ENCODE measurements at places on chromosomes 1 and 21.

GRCh38 chr1:231369282-231369681, 31.2 kb downstream of the SPRTN start:
- DNase-seq: no peak
- peaks cover 74% of the 10 kb centered on the region for H3K36me3 ChIP-seq
- H3K27ac ChIP-seq: no peak overlapping the region
- no peaks in the 10 kb centered on the region for H3K27me3 ChIP-seq
- no peak overlapping the region for H3K4me3 ChIP-seq

- DNase-seq: no peak
- peaks cover 100% of the 10 kb centered on the region for H3K36me3 ChIP-seq
- H3K4me3 ChIP-seq: no peak overlapping the region
- no peaks in the 10 kb centered on the region for H3K27me3 ChIP-seq
- peaks cover 21% of the 10 kb centered on the region for H3K4me1 ChIP-seq
Observed at GRCh38 chr1:19375631-19376400, 63.7 kb downstream of the SLC66A1 start.

GRCh38 chr1:37893673-37894072, 34.3 kb upstream of the MTF1 start:
- H3K4me1 ChIP-seq: no peaks in the 10 kb centered on the region
- H3K27me3 ChIP-seq: no peaks in the 10 kb centered on the region
- H3K4me3 ChIP-seq: no peak overlapping the region
- H3K36me3 ChIP-seq: peaks cover 35% of the 10 kb centered on the region
- DNase-seq: no peak

GRCh38 chr21:16476056-16476825, 746.5 kb downstream of the USP25 start:
- H3K36me3 ChIP-seq: no peaks in the 10 kb centered on the region
- H3K4me1 ChIP-seq: no peaks in the 10 kb centered on the region
- H3K4me3 ChIP-seq: no peak overlapping the region
- H3K27ac ChIP-seq: peak overlapping the region; percentile 25

DNA sequence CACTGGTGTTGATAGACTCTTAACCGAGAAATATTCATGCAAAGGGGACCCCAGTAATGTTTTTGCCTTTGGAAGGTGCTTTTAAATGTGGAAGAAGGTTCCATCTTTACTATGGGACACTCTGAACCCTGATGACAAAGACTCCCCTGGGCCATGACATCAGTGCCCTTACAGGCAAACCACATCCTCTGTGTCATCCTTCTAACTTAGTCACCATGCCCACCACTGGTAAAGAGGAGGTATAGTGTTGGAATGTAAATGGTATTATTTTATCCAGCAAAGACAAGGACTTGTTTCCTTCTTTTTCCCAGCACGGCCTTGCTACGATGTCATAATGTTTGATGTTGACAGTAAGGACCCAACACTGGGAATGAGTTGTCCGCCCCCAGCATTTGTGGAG, 12.6 kb downstream of the METTL13 start:
- no peaks in the 10 kb centered on the region for H3K4me1 ChIP-seq
- no peak overlapping the region for H3K27ac ChIP-seq
- peaks cover 97% of the 10 kb centered on the region for H3K36me3 ChIP-seq
- DNase-seq: no peak

GRCh38 chr1:21437341-21437640, 2.6 kb upstream of the NBPF3 start:
- peaks cover 10% of the 10 kb centered on the region for H3K4me1 ChIP-seq
- no peaks in the 10 kb centered on the region for H3K27me3 ChIP-seq

DNA sequence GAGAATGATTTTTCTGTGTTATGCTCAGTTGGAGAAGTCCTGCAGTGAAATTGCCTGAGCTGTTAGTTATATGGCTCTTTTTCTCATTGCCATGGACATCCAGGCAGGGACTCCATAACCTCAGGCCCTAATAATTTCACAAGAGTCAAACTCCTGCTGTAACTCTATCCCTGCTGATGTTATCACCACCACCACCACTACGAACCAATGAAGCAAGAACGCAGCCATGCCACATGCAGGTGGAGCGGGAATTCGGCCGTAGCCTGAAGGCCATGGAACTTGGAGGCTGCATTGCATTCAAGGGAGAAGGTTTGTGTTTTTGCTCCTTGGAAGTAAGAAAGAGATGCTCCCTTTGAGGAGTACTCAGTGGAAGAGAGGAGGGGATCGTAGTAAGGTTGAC, 16.8 kb upstream of the DLGAP3 start:
- H3K4me3 ChIP-seq: no peak overlapping the region
- DNase-seq: no peak
- H3K27me3 ChIP-seq: no peaks in the 10 kb centered on the region
- no peaks in the 10 kb centered on the region for H3K4me1 ChIP-seq

- no peak overlapping the region for H3K4me3 ChIP-seq
- peak overlapping the region; percentile 98 for H3K27ac ChIP-seq
- H3K36me3 ChIP-seq: peaks cover 15% of the 10 kb centered on the region
Observed at GRCh38 chr1:201463071-201463552, 5.9 kb downstream of the PHLDA3 start.

GRCh38 chr21:15355066-15355465, 290.3 kb upstream of the NRIP1 start:
- no peak for DNase-seq
- no peaks in the 10 kb centered on the region for H3K27me3 ChIP-seq
- H3K27ac ChIP-seq: no peak overlapping the region
- no peak overlapping the region for H3K4me3 ChIP-seq
- no peaks in the 10 kb centered on the region for H3K36me3 ChIP-seq

DNA sequence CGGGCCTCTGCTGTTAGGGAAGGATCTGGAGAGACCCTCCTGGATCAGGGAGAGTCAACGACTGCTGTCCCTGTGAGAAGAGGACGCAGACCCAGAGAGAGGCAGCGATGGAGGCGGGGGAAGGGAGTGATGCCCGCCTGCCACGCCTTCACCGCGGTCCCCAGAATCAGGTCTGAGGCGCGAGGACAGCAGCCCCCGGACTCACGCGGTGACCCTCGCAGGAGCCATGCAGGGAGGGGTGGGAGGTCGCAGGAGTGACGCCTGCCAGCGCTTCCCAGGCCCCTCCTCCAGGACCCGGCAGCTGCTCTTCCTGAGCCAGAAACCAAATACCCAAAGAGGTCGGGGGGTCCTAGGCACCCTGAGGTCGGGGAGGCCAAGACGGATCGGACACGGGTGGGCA, 6.2 kb upstream of the TNFRSF4 start:
- peaks cover 5% of the 10 kb centered on the region for H3K4me1 ChIP-seq
- H3K36me3 ChIP-seq: peaks cover 36% of the 10 kb centered on the region
- no peak overlapping the region for H3K4me3 ChIP-seq
- no peaks in the 10 kb centered on the region for H3K27me3 ChIP-seq

DNA sequence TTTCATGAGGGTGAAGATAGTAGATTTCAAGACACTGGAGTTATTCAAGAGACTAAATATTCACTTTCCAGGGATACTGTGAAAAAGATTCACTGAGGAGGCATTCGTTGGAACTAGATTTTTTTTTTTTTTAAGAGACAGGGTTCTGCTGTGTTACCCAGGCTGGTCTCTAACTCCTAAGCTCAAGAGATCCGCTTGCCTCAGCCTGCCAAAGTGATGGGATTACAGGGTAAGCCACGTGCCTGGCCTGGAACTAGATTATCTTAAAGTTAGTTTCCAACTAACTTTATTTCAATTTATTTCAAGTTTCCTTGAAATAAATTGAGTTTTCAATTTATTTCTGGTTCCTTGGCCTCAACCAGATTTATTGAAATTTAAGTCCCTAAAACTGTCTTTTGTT, 24.3 kb upstream of the MCL1 start:
- peaks cover 16% of the 10 kb centered on the region for H3K4me1 ChIP-seq
- H3K36me3 ChIP-seq: peaks cover 30% of the 10 kb centered on the region
- H3K4me3 ChIP-seq: no peak overlapping the region
- no peak for DNase-seq
- H3K27me3 ChIP-seq: no peaks in the 10 kb centered on the region

- no peaks in the 10 kb centered on the region for H3K36me3 ChIP-seq
- no peaks in the 10 kb centered on the region for H3K27me3 ChIP-seq
- no peak for DNase-seq
Observed at GRCh38 chr1:115469703-115470476, 131.8 kb upstream of the NGF start.

DNA sequence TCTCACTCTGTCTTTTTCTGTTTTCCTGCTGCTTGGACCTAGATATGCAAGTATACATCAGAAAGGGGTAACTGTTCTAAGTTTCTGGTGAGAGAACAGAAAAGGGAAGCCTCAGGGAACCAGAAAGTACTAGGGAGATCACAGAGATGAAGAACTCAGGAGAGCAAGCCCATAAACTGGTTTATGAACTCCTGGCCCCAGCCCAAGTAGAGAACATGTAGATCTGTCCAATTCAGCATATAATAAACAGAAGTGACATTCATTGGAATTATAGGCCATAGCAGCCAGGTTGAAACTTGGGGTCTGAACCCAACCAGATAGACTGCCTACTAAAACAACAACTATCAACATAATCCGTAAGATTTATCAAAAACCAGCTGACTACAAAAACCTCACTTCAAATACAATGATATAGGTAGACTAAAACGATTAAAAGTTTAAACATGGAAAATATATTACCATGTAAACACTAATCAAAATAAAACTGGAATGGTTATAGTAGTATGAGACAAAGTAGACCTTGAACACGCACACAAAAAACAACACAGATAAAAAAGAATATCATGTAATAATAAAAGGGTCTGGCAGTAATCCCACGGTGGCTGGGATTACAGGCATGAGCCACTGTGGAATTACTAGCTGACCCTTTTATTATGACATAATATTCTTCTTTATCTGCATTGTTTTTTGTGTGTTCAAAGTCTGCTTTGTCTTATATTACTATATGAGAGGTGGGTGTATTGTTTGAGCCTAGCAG, 65.0 kb downstream of the ZSWIM5 start:
- H3K36me3 ChIP-seq: no peaks in the 10 kb centered on the region
- no peak overlapping the region for H3K27ac ChIP-seq
- DNase-seq: no peak
- H3K27me3 ChIP-seq: no peaks in the 10 kb centered on the region
- no peak overlapping the region for H3K4me3 ChIP-seq

- no peaks in the 10 kb centered on the region for H3K27me3 ChIP-seq
- H3K27ac ChIP-seq: no peak overlapping the region
- DNase-seq: no peak
- no peak overlapping the region for H3K4me3 ChIP-seq
- H3K36me3 ChIP-seq: no peaks in the 10 kb centered on the region
Observed at GRCh38 chr1:115123116-115123515, 33.8 kb upstream of the TSPAN2 start.

- H3K27ac ChIP-seq: no peak overlapping the region
- no peaks in the 10 kb centered on the region for H3K36me3 ChIP-seq
- H3K4me1 ChIP-seq: peaks cover 17% of the 10 kb centered on the region
- no peaks in the 10 kb centered on the region for H3K27me3 ChIP-seq
- no peak for DNase-seq
- H3K4me3 ChIP-seq: no peak overlapping the region
Observed at GRCh38 chr1:151681923-151682322, 34.7 kb downstream of the CELF3 start.

GRCh38 chr1:93667642-93668041, 14.0 kb downstream of the BCAR3 start:
- H3K4me1 ChIP-seq: peaks cover 18% of the 10 kb centered on the region
- H3K36me3 ChIP-seq: no peaks in the 10 kb centered on the region
- no peaks in the 10 kb centered on the region for H3K27me3 ChIP-seq
- DNase-seq: no peak
- H3K4me3 ChIP-seq: no peak overlapping the region

GRCh38 chr1:20375563-20375962, 84.9 kb downstream of the VWA5B1 start:
- no peak overlapping the region for H3K27ac ChIP-seq
- no peaks in the 10 kb centered on the region for H3K36me3 ChIP-seq
- DNase-seq: no peak
- peaks cover 4% of the 10 kb centered on the region for H3K4me1 ChIP-seq
- H3K4me3 ChIP-seq: no peak overlapping the region

DNA sequence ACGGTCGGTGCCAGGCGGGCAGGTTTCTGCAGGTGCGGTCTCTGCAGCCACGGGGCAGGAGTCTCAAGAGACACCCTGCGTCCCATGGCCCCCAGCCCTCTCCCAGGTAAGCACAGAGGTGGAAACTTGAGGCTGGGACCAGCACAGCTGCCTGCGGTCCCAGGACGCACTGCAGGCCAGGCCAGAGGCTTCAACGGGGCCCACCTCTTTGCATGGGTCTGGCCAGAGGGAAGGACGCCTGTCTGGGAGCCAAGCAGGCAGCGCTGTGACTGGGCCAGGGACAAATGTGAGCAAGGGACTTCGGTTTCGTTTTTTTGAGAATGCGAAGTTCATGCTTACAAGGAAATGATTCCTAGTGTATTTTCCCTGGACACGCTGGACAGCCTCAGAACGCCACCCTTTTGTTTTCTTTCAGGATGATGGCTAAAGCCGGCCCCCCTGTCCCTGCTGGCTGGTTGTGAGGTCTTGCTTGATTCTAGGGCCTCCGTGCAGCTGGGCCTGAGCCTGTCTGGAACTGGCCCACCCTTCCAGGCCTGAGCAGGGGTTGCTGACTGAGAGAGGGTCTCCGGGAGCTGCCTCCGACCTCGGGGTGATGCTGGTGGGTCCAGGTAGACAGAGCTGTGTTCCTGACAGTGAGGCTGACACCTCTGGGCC, 38.3 kb downstream of the MORN1 start:
- H3K27me3 ChIP-seq: peaks cover 12% of the 10 kb centered on the region
- peak overlapping the region; percentile 21 for H3K4me3 ChIP-seq
- no peaks in the 10 kb centered on the region for H3K36me3 ChIP-seq

DNA sequence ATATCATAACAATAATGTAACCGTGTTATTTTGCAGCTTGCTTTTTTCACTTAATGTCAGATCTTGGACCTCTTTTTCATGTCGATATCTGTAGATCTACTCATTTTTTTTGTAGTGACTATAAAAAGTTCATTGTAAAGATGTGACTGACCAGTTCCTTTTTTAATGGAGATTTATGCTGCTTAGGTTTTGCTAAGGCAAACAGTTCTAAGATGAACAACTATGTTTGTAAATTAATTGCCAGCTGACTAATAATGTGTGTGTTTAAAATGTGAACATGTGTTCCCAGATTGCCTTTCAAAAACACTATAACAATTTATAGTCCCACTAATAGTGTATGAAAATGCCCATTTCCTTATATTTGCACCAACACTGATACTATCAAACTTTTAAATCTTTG, 18.1 kb upstream of the EPS8L3 start:
- no peak overlapping the region for H3K27ac ChIP-seq
- no peak overlapping the region for H3K4me3 ChIP-seq
- H3K4me1 ChIP-seq: peaks cover 41% of the 10 kb centered on the region

GRCh38 chr1:207334337-207334736, 12.9 kb downstream of the CD55 start:
- no peak for DNase-seq
- H3K4me1 ChIP-seq: no peaks in the 10 kb centered on the region
- H3K4me3 ChIP-seq: no peak overlapping the region
- H3K27me3 ChIP-seq: no peaks in the 10 kb centered on the region

DNA sequence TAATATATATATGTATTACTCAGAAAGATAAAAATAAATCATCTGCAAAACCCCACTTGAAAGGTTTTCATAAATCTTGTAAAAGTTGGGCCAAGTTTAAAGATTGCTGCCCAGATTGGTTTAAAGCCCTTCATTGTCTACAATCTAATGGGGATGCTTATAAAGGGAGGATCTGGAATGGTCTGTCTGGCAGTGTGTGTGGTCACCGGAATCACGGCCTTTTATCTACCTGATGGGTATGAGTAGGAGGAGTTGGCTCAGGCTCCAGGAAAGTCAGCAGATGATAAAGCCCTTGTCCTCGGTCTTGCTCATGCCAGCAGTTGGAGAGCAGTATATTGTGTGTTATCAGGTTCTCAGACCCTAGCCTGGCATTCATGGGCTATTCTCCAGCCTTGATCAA, 197.7 kb downstream of the ROR1 start:
- H3K27ac ChIP-seq: no peak overlapping the region
- H3K36me3 ChIP-seq: no peaks in the 10 kb centered on the region
- no peaks in the 10 kb centered on the region for H3K4me1 ChIP-seq
- H3K4me3 ChIP-seq: no peak overlapping the region
- DNase-seq: no peak

Data from esophagus squamous epithelium (tissue), 5 donors.